ENCODE measurements at places on chromosomes 2 and 18.

- DNase-seq: no peak
Measured at GRCh38 chr2:23761638-23762037, 165.3 kb downstream of the ATAD2B start.

- no peak for DNase-seq
Measured at GRCh38 chr2:203252818-203253217, 14.0 kb downstream of the CYP20A1 start.

- DNase-seq: no peak
Measured at GRCh38 chr2:162520959-162521358, 177.0 kb downstream of the GCA start.

DNA sequence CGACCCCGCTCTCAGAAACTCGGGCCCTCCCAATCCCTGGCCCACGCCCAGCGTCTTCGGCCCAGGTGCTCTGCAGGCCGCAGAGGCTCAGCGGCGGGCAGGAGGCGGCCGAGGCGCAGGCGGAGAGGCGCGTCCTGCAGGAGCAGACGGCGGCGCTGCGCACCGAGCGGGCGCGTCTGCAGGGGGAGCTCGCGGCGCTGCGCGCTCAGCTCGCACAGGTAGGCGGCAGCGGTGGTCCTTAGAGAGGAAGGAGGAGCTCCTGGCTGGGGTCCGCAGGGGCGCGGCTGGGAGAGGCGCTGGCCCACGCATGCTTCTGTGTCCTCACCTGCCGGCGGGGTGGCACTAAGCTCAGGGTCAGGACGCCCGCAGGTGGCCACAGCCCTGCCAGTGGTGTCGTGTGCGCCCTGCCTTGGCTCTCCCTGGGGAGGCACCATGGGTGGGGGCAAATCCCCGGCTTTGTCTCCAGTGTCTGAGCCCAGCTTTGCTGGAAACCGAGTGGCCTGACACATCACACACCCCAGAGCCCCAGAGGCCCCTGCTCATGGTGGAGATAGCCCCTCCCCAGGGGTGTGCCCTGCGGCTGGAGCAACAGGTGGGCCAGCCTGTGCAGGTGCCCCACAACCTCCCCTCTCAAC is 14.9 kb upstream of the SNED1 start:
- DNase-seq: no peak

- no peak for DNase-seq
Measured at GRCh38 chr2:48362515-48362914, 167.4 kb upstream of the STON1 start.

- no peak for DNase-seq
Measured at GRCh38 chr2:96907115-96908041, 37.5 kb upstream of the SEMA4C start.

DNA sequence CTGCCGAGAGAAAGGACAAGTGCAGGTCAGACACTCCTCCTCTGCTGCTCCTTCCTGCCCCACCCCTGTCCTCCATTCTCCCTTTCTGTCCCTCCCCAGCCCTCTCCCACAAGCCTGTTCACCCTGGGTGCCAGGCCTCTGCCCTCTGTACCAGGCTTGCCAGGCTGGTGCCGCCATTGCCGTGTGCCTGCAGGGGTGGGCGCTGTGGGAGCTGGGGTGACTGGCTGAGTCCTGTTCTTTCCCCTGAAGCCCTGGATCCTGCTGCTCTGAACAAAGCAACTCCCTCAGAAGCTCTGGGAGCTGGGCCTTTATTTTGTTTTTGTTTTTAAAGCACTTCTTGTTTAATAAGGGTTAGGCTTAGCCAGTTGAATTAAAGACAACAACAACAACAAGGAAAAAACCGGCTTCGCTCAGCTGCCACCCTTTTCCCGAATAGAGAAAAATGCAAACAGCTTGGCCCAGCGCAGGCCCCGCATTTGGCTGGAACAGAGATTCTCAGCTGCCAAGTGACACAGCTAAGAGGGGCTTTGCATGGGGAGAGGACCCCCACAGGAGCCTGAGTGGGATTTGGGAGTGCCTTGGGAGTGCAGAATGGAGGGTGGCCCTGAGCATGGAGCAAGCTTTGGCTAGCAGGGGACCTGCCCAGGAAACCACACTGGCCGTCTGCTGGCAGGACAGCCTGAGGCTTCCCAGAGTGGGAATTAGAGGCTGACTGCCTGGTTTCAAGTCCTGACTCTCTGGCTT is 9.1 kb downstream of the PCARE start:
- no peak for DNase-seq

DNA sequence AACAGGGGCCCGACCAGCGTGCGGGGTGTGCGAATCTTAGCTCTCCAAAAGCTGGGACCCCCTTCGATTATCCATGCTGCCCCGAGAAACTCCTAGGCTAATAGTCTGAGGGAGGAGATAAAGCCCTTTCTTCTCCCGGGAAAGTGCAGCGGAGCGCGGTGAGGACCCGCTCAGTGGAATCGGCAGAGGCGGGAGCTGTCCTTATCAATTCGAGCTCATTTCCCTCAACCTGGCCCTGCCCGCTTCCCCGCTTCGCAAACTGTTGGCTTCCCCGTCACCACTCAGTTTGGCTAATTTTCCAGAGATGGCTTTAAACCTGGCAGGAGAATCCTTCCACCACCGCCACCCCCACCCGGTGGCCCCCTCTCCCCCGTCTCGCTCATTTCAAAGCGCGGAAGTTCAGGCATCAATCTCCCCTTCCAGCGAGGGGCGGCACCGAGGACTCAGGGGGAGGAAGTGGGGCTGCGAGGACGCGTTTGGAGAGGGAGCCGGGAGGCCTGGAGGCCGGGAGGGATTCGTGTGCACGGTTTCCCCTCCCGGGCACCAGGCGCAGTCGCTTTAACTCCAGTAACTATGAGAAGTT is 1.6 kb downstream of the KLHL14 start:
- DNase-seq: no peak

DNA sequence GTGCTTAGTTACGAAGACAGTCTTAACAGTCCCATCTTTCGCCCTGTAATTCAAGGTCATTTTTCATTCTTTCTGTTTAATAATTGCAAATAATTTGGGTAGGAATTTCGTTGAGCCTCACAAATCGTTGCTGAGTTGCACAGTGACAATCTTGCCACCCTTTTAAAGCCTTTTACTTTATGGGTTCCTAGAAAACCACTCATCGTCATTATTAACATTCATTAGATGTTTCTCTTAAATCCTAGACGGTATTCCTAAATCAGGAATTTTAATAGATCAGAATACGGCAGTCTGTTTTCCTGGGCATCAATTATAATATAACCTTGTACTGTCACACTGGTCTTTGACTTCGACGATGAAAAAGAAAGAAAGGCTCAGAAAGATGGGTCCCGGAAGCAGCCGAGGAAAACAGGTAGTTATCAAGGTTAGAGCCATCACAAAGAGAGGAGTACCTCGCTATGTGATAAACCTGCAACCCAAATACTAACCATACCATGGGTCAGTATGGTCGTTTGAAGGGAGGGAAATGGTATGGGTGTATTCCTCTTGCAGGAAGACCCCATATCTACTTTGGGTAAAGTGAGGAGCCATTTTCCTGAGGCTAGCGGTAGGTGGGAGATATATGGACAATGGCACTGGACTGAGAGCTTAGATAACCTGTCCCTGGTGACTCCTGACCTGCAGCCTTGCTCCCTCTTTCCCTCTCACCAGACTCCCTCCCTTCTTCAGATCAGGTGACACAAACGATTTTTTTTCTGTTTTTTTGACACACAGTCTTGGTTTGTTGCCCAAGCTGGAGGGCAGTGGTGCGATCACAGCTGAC is 981 bp upstream of the SF3B1 start:
- no peak for DNase-seq

DNA sequence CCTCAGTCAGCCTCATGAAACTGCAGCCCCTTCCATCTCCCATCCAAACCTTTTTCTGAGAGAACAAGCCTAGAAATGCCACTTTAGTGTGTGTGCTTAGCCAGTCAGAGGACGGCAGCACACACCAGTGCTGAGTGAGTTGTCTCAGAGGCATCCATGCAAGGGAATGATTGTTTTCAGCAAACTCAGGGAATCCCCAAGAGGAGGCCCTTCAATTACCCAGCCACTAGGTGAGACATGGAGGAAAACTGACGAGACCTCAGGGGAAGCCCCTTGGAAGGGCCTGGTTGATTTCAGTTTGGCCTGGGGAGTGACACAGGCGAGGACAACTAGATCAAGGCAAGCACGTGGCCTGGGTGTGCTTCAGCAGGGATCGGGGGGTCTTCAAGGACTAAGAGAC is 49.7 kb downstream of the APOB start:
- DNase-seq: no peak

- no peak for DNase-seq
Measured at GRCh38 chr2:145119225-145119624, 599.3 kb upstream of the ZEB2 start.

DNA sequence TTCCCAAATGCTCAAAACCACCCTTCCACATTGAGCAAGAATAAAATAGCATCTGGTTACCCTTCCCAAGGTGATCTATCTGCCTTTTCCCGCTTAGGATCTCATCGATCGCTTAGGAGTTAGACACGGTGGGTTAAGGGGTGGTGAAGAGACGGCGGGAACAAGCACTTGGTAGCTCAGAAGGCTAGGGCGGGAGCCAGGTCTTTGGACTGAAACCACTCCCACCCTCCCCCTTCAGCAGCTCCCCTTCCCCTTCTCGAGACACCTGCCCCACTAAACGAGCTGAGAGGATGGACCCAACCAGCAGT is 513 bp downstream of the THOC1 start:
- peak; percentile 31 for DNase-seq

GRCh38 chr2:215137741-215138340 is 585 bp downstream of the ABCA12 start:
- DNase-seq: peak; percentile 54

- no peak for DNase-seq
Measured at GRCh38 chr18:36717422-36718110, 111.2 kb downstream of the TPGS2 start.
